Activated CD8-positive, alpha-beta memory T cell treated with anti-CD3 and anti-CD28 coated beads for 48 hours (primary cell): ENCODE measurements at places on chromosomes 3 and 15.

DNA sequence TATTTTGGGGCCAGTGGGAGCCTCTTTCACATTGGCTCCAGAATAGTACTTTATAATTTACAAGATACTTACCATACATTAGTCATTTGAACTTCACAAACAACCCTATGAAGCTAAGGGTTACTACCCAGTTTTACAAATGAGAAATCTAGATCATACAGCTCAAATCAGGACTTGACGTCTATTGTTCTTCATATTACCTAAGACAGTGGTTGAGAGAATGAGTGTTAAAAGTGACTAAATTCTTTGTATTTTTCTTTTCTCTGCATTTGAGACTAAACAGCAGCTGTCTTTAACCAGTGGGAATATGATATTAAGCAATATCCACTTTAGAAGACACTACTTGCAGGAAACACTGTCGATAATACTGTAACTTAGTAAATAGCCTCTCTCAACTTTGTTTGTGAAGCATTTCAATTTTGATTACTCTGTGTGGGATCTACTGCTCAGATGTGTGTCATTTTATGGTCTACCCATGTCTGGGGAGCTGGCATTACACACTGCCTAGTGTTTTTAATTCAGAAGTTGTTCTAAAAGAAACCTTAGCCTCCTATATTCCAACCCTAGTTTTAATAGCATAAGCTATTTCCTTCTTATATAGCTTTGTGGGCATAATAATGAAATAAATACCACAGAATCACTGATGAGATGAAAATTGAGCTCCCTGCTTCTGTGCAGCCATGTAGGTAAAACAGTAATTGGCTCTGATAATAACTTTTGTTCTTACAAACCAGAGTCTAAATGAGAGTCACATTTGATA is 45.9 kb downstream of the IQCH start:
- no peak for DNase-seq

DNA sequence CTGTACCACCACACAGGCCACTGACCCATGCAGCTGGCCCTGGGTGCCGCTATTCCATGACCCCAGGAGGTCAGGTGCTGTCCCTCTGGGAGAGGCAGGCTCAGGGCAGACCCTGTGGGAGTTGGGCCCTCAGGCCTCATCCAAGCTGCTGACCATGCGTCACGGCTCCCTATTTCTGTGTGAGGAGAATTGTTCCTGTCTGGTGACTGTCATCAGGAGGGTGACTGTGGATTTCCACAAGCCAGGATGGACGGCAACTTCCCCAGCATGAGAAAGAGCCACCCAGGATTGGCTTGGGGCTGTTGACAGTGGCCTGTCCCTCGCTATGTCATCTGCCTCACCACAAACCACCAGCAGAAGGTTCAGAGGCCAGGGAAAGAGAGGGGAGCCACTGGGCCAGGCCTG is 41.4 kb downstream of the ZDHHC19 start:
- DNase-seq, result no peak

DNA sequence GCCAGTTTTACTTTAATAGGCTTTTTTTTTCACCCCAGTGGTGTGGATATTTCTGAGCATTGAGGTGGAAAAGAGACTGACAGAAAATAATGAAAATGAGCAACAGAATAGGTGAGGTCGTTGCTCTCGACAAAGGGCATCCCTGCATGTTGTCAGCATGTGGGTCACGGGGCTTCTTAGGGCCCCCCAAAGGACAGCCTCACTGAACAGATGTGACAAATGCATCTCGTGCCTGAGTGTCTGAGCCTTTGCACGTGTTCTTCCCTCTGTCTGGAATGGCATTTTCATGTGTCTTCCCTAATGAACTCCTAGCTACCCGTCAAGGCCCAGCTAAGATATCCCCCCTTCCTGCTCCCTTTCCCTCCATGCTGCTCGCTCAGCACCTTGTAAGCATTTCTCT is 31.8 kb downstream of the FAH start:
- DNase-seq, result no peak

DNA sequence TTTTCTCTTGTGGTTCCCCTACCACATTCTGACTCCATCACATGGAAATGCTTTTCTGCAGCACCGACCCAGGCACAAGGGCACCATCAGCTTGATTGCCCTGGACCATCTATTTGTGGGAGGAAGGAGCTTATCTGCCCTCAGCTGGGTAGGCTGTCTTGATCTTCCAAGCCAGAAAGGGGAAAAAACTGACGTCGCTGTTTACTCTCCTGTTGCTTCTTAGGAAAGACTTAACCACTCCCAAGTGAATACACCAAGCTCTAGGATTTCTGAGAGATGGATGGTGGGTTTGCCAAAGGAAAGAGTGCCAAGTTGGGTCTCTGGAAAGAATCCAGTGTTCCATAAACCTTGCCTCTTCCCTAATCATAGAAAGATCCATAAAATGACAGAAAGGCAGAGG is 4.0 kb downstream of the TNFAIP8L3 start:
- DNase-seq, result no peak

GRCh38 chr3:5505163-5505562 is 317.7 kb downstream of the EDEM1 start:
- no peak for DNase-seq

DNA sequence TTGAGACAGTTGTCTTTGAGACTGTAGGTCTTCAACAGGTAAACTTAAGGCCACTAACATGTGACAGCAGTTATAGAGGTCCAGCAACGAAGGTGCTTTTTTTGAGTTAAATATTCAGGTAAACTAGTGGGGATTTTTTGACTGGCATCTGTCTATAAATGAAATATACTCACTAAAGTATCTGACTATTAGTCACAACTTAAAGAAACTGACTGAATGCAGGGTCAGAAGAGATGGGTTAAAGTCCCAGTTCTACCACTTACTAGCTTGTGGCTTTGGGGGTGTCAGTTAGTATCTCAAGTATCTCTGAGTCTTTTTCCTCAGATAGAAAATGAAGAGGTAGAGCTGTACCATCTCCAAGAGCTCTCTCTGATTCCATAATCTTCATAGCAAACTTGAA is 18.0 kb downstream of the MIX23 start:
- DNase-seq, result no peak

DNA sequence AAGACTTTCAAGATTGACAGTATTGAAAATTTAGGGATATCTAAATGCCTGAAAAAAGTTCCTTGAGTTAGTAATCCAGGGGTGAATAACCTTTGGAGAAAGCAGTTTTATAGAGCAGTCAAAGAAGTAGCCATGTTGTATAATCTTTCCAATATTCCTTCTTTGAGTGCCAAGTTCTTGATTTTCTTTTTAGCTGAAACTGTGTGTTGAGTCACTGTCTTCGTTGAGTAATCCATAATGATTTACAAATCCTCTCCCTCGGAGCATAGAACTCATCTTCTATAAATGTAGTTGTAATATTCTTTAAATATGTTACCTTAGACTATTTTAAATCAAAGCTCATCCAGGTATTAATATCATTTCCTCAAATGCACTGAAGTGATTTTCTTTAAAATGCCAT is 135.2 kb downstream of the BBX start:
- DNase-seq, result no peak

- no peak for DNase-seq
These were observed 27.9 kb downstream of the MCTP2 start for GRCh38 chr15:94259121-94259751.

GRCh38 chr15:36638671-36639070 is 59.2 kb downstream of the CDIN1 start:
- no peak for DNase-seq

GRCh38 chr15:60583946-60584345 is 105.0 kb upstream of the ICE2 start:
- no peak for DNase-seq

DNA sequence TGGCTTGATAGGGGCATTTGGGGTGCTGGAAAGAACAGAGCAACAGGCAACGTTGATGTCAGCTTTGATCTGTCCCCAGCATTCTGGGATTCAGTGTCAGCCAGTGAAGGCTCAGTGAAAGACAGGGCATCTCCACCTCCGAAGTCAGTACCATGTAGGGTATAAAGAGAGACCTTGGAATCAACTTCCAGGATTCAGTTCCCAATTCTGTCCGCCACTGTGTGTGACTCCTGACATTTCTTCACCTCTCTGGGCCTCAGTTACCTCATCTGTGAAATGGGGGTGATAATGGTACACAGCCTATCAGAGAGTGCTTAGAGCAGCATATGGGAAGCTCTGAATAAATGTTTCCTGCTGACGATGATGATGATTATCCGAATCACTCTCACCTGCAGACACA is 55.6 kb upstream of the FLNB start:
- DNase-seq, result no peak

- no peak for DNase-seq
These were observed 82.4 kb downstream of the CCNL1 start for GRCh38 chr3:157077565-157077991.

GRCh38 chr3:12663401-12663935 is 449 bp downstream of the RAF1 start:
- DNase-seq, result no peak

DNA sequence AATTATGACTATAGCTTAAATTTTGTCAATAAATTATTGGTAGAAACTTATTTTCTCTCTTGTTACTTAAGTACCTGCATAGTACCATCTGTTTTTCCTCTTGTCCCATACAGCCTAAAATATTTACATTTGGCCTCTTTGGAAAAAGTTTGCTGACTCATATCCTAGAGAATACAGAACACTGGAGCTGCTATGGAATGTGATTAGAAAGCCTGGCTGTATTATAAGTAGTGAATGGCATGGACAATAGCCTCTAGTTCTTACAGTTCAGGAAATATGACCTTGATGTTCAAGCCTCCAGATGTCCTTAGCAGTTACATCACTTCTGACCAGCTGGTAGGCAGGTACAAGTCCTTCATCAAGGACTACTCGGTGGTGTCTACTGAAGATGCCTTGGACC is 28.3 kb downstream of the ST8SIA2 start:
- DNase-seq, result no peak

DNA sequence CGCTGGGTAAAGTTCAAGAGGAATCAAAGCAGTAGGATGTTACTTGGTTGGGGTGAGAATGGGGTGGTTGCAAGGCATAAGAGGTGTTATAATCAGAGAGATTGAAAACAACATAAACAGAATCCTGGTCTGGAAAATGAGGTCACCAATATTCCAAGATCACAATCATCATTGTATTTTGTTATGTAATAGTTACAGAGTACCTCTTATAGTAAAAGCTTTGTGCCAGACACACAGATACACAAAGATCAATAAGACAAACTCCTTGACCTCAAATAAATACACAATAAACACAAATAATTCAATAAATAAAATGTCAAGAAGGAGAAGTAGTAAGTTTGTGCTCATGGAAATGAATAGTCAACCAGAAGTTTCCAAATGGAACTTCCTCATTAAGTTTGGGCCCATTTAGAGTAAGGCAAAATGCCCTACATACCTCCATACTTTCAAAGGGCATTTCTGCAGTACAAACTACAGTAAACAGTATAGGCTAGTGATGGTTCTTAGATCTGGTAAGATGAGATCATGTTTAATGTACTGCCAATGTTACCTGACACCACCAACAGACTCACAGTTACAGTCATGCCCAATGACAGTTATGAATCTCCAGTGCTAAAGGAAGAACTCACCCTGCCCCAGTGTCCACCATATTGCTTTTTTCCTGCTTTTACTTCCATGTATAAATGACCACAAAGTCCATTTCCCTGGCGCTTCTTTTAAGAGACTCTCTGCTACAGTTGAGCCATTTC is 93.4 kb downstream of the KCNMB2 start:
- DNase-seq, result no peak

DNA sequence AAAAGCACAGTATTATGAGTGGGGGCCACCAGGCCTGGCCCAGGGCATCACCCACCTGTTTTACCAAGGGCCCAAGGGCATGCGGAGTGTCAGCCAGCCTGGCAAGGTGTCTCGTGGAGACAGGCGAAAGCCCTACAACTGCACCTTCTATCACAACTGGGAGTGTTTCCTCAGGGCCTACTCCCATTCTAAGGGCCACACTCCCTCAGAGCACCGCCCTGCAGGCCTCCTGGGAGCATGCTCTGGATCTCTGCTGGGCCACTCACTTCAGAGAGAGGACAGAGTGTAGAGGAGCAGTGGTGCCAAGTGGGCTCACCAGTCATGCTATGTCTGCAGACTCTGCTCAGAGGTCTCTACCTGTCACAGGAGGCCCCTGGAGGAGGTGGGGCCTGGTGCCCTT is 21.2 kb upstream of the CLK3 start:
- DNase-seq, result no peak

DNA sequence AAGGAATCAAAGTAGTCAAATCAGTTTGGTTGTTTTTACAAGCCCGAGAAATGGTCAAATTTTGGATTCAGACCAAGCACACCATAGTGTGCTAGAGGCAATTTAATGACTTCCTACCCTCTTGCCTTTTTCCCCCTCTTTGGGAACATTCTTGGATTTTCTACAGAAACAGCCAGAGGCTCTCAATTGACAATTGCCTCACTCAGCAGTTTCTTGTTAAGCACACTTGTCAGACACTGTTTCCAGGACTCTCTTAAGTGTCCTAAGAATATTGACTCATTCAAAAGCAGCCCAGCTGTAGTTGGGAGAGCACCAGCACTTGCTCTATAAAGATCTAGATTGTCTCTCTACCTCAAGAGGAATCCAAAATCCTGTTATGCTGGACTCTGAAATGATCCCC is 1.5 kb upstream of the SLC35G2 start:
- DNase-seq, result no peak

DNA sequence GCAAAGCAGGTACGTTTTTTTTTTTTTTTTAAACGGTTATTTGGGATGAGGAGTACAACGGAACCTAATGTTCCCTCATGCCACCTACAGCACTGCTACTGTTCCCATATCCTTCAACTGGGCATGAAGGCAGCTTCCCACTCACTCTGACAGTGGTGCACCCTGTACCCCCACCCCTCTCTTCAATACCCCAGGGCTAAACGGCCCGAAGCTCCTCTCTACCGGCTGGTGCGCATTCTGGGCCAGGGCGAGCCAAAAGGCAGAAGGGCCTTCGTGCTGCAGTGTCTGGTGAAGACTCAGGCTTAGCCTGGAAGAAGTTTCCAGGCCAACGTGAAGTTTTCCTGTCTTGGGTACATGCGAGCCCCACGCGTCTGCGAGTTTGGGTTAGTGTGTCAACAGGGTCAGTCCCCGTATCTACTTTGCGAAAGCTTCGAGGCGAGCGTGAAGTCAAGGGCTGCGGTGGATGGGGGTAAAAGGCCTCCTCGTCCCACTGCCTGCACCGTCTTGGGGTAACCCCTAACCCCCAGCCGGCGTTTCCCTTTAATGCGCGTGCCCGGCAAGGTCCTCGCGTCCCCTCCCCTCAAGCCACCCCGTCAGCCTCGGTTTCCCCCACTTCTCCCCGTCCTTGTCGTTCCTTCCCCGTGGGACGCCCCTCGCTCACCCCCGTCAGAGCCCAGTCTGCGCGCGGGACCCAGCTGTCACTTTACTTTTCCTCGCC is 765 bp upstream of the UBE2E2 start:
- DNase-seq, result no peak

GRCh38 chr3:128297401-128298138 is 144.3 kb downstream of the EEFSEC start:
- no peak for DNase-seq

- DNase-seq, result no peak
These were observed 308.6 kb downstream of the MECOM start for GRCh38 chr3:169354774-169355501.

GRCh38 chr15:86829245-86829644 is 749.6 kb downstream of the AGBL1 start:
- DNase-seq, result no peak

DNA sequence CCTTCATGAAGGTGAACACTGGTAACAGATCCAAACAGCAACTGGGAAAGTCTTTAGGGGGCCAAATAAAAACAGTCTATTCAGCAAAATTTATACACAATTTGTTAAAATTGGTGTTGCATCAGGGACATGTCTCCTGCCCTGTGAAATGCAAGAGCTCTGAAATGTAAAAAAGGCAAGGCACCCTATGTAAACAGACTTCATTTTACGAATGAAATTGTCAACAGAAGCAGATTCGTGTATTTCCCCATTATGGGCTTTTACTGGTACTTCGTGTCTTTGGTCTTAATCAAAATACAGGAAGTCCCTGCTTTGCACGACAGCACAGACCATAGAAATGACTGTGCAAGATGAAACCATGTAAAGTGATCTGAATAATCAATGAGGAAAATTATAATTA is 127.3 kb upstream of the THBS1 start:
- no peak for DNase-seq
